ENCODE measurements at places on chromosomes 16 and 17. TPM values are rescaled to one million over a fixed set of nuclear protein-coding genes. Genes with fewer than 3 reads are reported as not detected.

SPATA2L gene
- 8.7 TPM for total RNA-seq

GRCh38 chr17:39782481-39782880 lies 44.7 kb downstream of the GRB7 start:
- ATAC-seq, result no peak

- no peak for ATAC-seq
Observed at GRCh38 chr16:60815865-60816264, 1220.4 kb downstream of the CDH8 start.

DNA sequence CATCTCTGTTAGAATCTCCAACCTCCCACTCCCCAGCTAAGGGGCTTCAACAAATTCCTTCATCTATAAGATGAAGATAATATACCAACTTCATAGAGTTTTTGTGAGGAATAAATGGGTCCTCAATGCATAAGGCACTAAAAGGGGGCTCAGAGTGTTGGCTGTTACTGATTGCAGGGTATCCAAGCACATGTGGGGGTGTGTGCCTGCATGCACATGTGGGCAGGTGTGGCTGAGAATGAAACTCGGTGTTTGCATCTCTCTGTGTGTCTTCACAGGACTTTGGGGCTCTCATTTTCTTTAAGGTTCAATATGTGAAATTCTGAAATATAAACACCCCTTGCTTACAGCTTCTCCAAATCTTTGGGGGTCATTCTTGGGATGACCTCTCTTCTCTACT lies 4.1 kb upstream of the PPP1R9B start:
- ATAC-seq, result no peak

All from gastroesophageal sphincter (tissue), 4 donors.